ENCODE measurements at places on chromosomes 11 and 22.

GRCh38 chr11:113833151-113833550 is 42.2 kb downstream of the USP28 start:
- DNase-seq = no peak

DNA sequence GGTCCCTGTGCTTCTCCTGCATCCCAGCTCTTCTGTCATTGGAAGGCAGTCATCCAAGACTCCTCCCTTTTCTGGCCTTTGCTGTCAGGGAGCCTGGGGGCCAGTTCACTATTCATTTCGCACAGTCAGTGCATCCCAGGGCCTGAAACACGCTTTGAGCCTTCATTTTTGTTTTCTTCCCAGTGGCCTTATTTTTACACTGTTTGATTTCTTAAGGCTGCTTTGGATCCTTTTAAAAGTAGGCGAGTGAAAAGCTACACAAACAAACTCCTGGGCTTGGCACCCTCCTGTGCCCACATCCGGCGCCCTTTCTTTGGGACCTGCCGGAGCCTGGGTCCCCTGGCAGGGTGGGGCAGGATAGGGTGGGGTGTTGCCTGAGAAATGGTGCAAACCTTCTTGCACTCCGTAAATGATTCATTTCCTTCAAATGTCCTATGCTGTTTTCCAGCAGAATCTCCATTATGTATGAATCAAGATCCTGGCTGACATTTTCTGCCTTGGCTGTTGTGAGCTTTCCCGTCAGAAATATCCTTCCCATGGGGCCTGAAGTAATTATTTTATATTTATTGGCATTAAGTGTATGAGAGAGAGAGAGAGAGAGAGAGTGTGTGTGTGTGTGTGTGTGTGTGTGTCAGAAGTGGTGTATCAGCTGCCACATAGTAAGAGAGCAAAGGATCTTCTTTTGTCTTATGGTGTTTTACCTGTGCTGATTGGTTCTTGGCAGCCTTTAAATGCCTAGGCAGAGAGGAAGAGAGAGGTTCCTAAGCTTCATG is 45.6 kb downstream of the BCR start:
- DNase-seq = no peak

DNA sequence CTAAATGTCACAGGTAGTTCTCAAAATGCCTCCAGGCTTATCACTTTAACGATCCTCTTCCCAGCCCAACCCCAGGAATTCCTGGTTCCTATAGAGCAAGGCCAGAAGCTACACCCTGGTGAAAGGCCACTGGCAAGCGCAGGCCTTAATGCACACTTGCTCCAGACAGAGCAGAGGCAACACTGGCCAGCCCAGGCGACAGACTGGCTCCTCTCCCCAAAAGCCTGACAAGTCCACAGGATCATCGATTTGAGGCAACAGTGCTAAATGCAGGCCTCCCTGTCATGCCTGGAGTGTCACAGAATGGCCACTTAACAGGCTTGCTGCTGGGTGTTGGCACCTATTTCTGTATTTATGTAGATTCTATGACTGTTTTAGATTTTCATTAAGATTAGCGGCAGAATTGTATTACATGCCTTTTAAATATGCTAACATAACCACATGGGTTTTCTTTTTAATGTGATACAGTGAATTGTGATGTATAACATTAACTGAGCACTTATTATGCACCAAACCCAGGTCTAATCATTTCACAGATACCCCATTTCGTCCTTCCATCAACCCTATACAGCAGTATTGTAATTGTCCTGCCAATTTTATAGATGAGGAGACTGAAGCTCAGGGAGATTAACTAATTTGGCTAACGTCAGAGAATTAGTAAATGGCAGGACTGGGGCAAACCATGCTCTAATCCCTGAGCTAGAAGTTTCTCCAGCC is 38.6 kb downstream of the PACSIN2 start:
- no peak for DNase-seq

- no peak for DNase-seq
Observed at GRCh38 chr11:70364745-70365543, 33.4 kb upstream of the CTTN start.

GRCh38 chr22:41237036-41237706 is 3.6 kb downstream of the CHADL start:
- DNase-seq = no peak

- peak; percentile 91 for DNase-seq
Observed at GRCh38 chr11:12042215-12042676, 33.8 kb upstream of the DKK3 start.

GRCh38 chr11:79342686-79343085 is 98.1 kb downstream of the TENM4 start:
- DNase-seq = no peak

DNA sequence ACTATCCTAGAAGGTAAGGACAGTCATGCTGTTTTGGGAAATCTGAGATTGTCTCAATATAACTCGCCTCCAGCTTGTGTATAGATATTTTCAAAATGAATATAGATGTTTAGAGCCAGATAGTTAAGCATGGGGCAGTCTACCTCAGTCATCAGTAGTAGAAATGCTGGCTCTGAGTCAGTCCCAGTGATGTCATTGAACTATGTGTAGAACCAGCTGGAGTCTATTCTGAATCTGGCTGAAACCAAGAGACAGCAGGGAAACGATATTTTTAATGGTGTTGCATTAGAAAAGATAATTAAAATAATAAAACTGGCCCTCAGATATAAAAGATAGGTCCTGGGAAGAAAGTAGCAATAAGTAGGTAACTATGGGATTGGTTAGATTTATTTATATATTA is 25.9 kb downstream of the PIWIL4 start:
- peak; percentile 15 for DNase-seq

GRCh38 chr11:91876746-91877145 is 347.9 kb upstream of the FAT3 start:
- no peak for DNase-seq

- DNase-seq = peak; percentile 13
Observed at GRCh38 chr11:123381149-123381548, 48.9 kb upstream of the GRAMD1B start.

DNA sequence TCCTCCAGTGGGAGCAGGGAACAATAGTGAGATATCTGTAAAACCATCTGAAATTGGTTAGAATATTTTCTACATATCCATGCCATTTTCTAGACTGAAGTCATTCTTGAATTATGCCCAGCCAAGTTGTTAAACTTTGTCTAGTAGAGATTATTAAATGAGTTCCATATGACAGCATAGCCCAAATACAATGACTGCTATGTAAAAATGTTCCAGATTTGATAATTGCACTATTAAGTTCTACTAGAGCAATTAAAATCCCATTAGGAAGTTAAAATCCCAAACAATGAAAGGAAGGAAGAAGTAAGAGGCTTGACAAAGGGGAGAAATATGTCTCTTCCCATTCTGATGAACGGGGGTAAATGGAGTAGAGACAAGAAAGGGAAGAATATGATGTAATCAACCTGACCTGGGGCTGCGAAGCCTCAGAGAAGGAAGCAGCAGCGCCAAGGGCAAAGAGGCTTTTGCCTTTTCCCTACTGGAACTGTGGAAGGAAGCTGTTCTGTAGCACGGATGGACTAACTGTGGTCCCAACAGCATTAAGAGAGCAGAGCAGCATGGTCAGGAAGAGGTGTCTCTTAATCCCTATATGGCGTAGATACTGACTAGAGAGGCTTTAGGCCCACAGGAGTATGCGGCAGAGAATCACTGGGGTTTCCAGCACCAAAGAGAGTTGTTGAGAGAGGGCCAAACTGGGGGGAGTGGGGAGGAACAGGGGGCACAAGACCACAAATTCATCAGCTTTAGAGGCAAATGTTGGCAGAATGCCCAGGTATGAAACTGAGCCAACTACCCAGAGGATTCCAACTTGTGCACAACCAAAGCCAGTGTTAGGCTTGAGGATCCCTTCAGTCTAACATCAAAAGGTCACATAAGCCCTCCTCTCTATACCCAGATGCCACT is 26.7 kb downstream of the RRP8 start:
- peak; percentile 28 for DNase-seq

GRCh38 chr11:86062719-86063118 is 6.2 kb downstream of the PICALM start:
- peak; percentile 36 for DNase-seq

- no peak for DNase-seq
Observed at GRCh38 chr11:75554258-75555022, 7.6 kb upstream of the SERPINH1 start.

DNA sequence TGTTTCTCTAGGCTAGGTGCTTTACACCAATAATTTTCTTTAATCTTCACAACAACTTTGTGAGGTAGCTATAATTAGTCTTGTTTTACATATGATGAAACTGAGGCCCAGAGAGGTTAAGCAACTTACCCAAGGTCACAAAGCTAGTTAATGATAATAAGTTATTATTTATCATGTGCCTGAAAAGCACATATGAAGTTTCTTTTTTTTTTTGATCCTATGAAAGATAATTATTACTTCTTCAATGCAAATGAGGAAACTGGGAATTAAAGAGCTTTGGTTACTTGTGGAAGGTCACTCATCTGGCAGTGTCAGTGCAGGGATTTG is 22.8 kb downstream of the STIM1 start:
- DNase-seq = no peak

- DNase-seq = no peak
Observed at GRCh38 chr11:34180040-34180813, 74.8 kb downstream of the NAT10 start.

DNA sequence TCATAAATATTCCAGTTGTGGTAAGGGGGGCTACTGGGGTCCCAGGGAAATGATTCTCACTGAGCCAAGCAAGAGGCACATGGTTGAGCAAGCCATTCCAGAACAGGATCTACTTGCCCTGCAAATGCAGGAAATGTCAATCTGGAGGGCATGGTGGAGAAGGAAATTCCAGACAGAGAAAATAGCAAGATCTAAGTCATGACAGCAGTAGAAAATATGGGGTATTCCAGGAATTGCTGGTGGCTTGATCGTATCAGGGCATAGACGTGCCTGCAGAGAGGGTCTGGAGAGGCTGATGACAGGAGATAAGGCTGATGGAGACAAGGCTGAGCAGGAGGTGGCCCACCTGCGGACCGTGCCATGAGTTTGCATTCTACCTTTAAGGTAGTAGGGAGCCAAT is 566.3 kb upstream of the CADM1 start:
- DNase-seq = no peak

- DNase-seq = no peak
Observed at GRCh38 chr11:124147951-124148350, 32.7 kb downstream of the VWA5A start.

DNA sequence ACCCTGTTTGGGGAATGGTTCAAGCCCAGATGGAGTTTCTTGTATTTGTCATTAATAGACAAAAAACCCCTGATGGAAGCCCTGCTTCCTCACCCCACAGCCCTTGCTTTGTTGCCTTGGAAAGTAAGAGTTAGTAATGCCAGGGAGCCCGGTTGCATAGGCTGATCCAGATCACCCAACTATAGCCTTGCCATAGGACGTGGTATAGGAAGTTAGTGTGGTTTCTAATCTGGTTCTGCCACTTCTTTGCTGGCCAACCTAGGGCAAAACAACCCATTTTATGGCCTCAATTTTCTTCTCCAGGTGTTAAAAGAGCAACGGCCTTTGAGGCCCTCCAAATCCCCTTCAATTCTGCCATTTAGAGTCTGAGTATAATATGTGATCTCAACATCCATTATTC is 97.9 kb downstream of the STIM1 start:
- DNase-seq = no peak

DNA sequence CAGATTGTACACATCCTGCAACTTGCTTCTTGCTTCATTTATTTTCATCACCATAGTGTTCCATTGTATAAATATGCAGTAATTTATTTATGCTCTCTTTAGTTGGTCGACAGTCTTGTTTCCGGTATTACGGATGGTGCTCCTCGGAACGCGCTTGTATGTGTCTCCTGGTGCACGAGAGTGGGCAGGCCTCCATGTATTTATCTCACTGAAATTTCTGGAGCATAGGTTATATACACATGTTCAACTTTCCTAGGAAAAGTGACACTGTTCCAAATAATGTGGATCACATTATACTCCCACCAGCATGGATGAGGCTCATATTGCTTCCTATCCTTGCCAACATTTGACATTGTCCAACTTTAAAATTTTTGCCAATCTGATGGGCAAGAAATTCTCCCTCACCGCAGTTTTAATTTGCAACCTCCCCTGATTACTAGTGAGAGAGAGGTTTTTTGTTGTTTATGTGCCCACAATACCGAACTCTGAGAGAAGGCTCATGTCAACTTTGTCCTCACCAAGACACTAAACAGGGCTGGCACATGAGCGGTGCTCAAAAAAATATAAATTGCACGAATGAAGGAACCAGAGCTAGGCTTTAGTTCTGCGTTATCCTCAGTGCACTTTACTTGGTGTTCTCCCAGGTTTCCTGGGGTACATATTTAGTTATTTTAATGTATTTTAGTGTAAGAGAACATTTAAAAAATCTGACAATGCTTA is 3.8 kb downstream of the CSNK2A3 start:
- no peak for DNase-seq

- DNase-seq = peak; percentile 59
Observed at GRCh38 chr11:71240865-71241691, 11.3 kb downstream of the SHANK2 start.

DNA sequence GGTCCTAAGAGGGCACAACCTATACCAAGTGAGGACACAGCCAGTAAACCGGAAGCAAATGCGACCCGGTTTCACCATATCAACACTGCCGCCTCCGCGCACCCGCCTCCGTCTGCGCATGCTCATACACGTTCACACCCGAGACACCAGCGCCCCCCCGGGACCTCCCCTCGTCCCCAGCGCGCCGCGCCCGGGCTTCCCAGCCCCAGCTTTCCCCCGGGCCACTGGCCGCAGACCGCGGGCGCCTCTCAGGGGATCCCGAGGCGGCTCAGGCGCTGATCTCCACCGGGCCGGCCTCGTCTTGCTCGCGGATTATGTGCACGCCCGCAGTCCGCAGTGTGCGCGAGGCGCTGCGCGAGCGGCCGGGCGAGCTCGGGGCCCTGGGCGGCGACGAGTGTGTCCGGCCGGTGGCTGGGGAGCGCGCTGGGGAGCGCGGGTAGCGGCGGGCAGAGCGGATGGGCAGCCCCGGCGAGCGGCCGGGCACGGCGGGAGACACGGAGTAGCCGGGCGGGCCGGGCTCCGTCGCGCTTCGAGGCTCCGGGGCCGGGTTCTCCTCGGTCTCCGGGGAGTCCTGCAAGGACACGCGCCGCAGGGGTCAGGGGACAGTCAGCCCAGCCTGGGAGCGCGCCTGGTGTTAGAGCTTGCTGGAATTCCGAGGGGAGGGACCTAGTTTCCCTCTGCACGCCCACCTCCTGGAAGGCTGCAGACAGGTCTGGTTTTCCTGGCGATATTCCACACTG is 2.0 kb downstream of the HEPN1 start:
- peak; percentile 67 for DNase-seq

DNA sequence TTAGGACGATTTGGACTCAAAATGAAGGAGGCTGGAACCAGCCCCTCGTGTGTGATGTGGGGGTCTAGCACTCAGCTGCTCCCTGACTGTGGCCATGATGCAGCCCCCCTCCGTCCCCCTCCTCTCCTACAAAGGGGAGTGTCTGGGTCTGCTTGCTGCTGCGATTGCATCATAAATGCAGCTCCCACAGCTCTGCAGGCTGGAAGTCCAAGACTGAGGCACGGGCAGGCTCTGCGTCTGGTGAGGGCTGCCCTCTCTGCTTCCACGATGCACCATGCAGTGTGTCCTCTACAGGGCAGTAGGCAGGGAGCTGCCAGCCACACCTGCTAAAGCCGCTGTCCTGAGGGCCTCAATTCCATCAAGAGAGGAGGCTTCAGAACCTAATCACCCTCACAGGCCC is 432.1 kb downstream of the BRD1 start:
- no peak for DNase-seq

- no peak for DNase-seq
Observed at GRCh38 chr11:45158891-45159605, 12.6 kb downstream of the PRDM11 start.

GRCh38 chr11:47378010-47378835 is at the start of gene SPI1:
Gene SPI1, minus strand, starts transcription at chr11:47378547. Its CDS starts 194 bp downstream, at chr11:47378353.
- DNase-seq = peak; percentile 97

- DNase-seq = no peak
Observed at GRCh38 chr11:63698976-63699733, 17.9 kb downstream of the RTN3 start.

Data from inflammatory macrophage treated with lipopolysaccharide for 4 hours (primary cell).